Posterior vena cava (tissue), 2 donors: ENCODE measurements at places on chromosomes 3 and 15.

- DNase-seq, result no peak
Measured at GRCh38 chr3:186254676-186255650, 107.1 kb downstream of the DGKG start.

DNA sequence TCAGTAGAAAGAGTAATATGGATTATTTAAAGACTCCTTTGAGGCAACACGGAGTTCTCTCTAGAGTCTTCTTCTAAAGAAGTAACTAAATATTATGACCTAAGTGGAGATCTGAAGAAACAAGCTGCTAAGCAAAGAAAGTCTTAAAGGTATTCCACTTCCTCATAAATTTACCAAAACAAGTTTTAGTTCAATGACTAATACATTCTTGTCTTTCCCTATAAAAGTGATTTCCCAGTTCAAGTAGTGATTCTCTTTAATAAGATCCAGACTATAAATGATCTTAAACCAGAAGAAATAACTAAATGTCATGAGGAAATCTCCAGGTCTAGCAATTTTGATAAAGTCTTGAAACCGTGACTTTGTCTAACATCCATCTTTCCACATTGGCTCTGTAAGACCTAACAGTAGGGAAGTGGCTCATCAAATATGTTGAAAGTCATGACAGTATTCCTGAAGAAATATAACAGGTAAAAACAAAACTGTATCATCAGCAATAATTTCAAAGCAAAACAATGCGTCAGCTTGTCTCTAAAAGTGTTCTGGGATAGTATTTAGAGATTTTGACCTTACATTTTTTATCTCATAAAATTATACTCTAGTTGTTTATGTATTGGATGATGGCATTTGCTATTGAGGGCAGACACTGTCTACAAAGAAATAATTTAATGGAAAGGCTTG, 51.8 kb upstream of the NEDD4 start:
- DNase-seq, result no peak

- no peak for DNase-seq
Measured at GRCh38 chr3:132592216-132592615, 4.9 kb upstream of the ACKR4 start.

- DNase-seq, result no peak
Measured at GRCh38 chr3:64163019-64163754, 62.1 kb downstream of the PRICKLE2 start.

DNA sequence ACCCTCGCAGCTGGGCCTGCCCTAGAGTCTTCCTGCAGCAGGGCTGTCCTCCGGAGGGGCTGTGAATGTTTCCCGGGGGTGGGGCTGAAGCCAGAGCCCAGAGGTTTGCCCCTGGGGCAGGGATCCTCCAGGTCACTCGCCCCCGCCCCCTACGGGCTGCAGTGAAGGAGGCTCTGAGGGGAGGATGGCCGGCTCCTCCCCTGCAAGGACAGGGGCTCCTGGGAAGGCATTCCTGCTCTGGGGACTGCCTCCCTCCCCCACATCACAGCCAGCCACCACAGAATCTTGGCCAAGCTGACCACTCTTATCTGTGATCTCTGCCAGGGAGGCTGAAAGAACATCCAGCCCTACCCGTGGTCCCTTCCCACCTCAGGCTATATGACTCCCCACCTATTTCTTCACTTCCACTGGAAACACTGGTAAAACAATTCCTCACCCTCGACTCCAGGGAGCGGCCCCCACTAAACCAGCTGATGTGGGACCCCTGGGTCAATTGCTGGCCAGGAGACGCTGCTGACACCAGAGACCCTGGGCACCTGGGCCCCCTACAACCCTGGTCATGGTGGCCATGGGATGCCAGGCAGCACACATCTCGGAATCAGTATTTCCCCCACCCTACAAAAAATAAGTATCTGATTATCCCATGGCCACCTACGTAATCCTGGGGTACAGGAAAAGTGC, 66.0 kb downstream of the HMCES start:
- no peak for DNase-seq

GRCh38 chr3:46684891-46685290, 8.6 kb downstream of the ALS2CL start:
- DNase-seq, result no peak

- DNase-seq, result no peak
Measured at GRCh38 chr3:114790752-114791151, 356.3 kb downstream of the ZBTB20 start.
